Midbrain (tissue), 1 donor: ENCODE measurements at places on chromosomes 7 and 10.

DNA sequence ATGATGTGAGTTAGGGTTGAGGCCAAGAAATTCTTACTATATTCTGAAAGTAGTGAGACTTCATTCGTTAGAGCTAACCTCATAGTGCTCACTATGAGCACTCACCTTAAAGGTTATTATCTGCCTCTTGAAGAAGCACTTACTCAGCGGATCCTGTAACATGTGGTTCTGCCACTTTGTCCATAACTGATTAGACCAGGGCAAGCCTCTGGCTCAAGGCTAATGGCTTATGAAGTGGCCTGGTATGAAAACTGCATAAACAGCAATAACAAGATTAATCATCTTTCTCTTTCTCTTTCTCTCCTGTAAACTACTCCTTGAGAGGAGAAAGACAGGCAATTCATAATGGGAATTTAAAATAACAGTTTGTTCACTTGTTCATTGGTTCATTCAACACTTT is 82.8 kb downstream of the MAPK8 start:
- no peak for DNase-seq

GRCh38 chr7:35983626-35984025 is 169.4 kb upstream of the EEPD1 start:
- DNase-seq: no peak

- DNase-seq: no peak
Measured at GRCh38 chr7:121343302-121343701, 14.5 kb downstream of the WNT16 start.

- DNase-seq: no peak
Measured at GRCh38 chr10:526651-527312, 162.7 kb downstream of the DIP2C start.

GRCh38 chr10:75865413-75866299 is 434.2 kb downstream of the LRMDA start:
- DNase-seq: no peak

DNA sequence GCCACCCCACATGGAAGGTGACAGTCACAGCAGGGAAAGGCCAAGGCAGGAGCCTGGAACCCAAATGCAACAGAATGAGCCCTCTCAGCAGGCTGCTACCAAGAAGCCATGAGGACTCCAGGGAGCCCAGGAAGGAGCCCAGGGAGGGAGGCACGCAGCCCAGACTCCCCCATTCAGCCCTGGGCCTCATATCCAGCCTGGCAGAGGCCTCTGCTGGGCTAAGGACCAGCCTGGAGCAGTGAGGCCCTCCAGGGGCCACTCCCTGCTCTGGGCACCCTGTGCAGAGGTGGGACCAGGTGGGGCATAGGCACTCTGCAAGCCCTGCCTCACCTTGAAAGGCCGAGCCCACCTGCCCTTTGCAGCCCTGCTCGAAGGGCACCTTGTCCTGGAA is 25.8 kb upstream of the ZNF488 start:
- no peak for DNase-seq
